ENCODE measurements at places on chromosomes 4 and X.

- no peak for DNase-seq
These were observed 76.6 kb downstream of the ITIH6 start for GRCh38 chrX:54721424-54721823.

DNA sequence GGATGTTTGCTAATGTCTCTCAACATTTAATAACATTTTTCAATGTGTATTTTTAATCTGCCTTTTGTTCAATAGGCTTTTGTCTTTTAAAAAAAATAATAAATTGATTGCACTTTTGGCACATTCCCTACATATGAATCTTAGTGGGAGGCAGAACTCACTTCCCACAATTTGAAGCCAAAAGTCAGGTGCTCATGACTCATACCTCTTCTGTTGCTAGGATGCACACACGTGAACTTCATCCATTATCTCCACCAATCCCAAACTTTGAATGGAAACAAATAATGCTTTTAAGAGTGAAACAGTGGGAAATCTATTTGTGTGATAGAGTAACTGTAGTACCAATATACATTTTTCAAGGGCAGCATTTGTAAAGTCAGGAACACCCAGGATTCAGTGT, 260.5 kb downstream of the IQCM start:
- DNase-seq, result no peak

GRCh38 chr4:142886566-142886965, 40.5 kb upstream of the INPP4B start:
- no peak for DNase-seq

GRCh38 chrX:3204606-3205005, 141.8 kb downstream of the MXRA5 start:
- no peak for DNase-seq

DNA sequence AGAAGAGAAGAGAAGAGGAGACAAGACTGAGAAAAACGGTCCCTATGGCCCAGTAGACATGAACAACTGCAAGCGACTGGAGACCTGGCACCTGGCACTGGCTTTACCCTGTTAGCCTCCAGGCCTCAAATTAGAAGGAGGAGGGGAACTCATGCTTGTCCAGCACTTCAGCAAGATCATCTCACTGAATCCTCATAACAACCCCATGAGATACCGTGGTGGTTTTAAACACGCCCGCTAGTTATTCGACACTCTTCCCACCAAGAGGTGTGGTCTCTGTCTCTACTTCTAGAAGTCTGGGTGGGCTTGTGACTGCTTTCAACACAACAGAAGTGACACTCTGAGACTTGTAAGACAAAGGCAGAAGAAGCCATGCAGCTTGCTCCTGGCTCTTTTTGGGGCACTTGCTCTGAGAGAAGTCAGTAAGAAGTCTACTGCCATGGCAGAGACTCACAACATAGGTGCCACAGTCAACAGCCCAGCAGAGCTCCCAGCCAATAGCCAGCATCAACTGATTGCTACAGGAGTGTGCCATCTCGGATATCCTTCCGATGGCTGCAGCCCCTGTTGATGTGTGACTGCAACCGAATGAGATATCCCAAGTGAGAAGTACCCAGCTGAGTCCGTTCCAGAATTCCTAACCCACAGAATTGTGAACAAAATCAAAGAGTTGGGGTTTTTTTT, 34.0 kb upstream of the BCOR start:
- no peak for DNase-seq

DNA sequence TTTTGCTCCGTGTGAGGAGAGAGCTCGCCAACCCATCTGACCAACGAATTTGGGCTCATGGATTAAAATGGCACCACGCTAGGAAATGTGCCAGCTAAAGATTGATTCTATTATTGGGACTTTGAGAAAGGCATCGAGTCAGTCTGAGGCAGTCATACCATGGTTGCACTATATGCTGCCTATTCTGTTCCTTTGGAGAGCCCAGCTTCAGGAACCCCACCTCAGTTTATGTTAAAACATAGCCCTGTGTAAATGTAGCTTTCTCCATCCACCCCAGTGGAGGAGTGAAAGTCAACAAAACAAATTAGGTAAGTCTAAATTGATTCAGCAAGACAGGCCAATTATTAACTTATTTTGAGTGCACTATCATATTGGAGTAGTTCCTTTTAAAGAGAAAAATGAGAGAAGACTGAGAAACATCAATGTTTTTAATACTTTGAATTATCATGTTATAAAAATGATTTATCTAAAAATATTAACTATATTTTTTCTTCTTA, 24.5 kb upstream of the ADH7 start:
- no peak for DNase-seq

GRCh38 chr4:113784497-113785250, 23.1 kb upstream of the CAMK2D start:
- DNase-seq, result no peak

DNA sequence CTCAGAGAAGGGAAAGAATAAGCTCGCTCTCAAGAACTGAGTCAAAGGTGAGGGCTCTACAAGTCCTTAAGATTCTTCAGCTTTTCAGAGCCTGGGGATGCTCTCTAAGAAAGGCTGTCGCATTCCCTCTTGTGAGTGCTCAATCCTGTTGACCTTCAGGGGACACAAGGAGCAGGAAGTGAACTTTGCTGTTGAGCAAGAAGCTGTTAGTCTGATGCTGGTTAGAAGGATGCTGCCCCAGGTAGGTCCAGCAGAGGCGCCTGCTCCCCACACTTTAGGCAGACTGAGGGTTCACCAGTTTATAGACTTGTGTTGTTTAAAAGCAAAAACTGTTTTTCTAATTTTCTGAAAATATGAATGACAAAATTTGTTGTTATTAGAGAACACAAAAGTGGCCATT, 125.4 kb upstream of the SPOCK3 start:
- no peak for DNase-seq

GRCh38 chr4:67020438-67020797, 524.9 kb downstream of the CENPC start:
- no peak for DNase-seq

DNA sequence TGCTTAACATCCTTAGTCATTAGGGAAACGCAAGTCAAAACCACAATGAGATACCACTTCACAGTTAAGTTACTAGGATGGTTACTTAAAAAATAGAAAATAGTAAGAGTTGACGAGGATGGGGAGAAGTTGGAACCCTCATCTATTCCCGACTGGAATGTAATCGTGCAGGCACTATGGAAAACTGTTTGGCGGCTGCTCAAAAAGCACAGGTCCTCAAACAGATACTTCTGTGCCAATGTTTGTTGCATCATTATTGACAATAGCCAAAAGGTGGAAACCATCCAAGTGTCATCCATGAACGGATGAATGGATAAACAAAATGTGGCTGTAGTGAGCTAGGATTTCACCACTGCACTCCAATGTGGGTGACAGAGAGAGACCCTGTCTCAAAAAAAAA, 11.7 kb downstream of the CTAG1B start:
- DNase-seq, result peak; percentile 60

DNA sequence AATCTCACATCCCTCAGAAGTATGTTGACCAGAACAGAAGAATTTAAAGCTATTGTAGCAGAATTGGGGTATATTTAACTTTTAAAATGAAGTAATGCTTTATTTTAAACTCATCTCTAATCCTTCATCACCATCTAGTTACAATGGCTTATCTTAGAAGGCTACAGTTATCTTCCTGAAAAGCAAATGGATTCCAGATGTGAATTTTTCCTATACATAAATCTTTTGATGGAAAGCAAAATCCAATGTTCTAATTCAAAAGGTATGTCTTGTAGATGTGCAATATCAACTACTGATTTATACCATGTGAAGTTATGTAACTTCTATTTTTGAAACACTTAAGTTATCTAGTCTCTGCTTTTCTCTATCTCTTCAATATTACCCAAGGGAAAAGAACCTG, 47.6 kb downstream of the CCNG2 start:
- no peak for DNase-seq

GRCh38 chr4:158033416-158034120, 139.3 kb downstream of the GASK1B start:
- no peak for DNase-seq

Data from left lobe of liver (tissue), 2 donors.